CD4-positive, alpha-beta T cell treated with Interleukin-4 for 4 hours (primary cell): ENCODE measurements at places on chromosomes 4 and X.

DNA sequence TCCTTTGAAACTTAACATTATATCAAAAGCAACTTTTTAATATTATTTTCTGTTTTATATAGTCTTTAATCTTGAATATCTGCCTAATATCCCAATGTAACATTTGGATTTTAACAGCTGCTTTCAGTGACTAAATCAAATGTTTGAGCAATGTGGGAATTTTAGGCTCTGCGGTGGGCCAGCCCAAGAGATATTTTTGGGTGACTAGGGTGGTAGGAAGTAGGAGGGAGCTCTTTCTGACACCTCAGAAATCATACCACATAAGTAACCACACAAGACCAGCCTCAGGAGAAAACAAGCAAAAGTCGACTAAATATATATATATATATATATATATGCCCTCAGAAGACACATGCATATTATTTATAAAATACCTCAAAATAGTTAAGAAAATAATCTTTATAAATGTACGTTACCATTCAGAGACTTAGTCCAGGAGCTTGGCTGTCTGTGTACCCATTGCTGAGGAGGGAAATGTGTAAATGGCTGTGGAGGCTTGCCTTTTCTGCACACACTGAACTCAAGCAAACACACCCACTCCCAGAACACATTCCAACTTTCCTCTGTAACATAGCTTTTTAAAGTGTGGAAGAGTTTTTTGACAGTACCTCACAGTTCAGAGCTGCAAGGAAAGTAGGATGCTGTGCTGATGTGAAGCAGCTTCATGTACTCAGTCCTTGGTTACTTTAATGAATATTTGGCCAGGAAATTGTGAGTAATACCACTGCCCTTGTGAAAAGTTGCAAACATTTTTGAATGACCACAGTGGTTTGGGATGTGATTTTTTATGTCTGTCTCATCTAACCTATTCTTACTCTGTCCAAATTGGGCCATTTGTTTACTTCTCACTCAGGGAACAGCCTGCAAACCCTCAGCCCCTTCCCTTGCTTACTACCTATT lies at the start of gene RTL3:
TSS of gene RTL3 (minus strand) at position 484 of the 900 bp plus-strand sequence. CDS start 908 bp downstream, outside the sequence.
- DNase-seq, result peak; percentile 10

DNA sequence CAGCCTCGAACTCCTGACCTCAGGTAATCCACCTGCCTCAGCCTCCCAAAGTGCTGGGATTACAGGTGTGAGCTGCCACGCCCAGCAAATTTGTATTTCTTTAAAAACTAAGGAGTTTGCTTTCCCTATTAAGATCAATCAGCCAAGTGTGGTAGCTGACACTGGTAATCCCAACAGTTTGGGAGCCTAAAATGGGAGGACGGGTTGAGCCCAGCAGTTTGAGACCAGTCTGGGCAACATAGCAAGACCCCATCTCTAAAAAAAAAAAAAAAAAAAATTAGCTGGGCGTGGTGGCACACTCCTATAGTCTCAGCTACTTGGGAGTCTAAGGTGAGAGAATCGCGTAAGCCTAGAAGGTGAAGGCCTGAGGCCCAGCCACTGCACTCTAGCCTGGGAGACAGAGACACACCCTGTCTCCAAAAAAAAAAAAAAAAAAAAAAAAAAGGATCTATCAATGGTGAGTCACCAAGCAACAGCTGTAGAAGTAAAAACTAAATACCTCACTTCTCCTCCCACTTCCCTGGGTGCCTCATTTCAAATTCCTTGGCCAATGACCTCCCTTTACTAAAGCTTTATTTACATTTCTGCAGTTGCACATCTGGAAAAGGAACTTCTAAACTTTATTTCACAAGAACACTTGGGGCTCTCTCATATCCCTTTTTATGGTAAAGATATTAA lies 54.5 kb downstream of the LDB2 start:
- no peak for DNase-seq

DNA sequence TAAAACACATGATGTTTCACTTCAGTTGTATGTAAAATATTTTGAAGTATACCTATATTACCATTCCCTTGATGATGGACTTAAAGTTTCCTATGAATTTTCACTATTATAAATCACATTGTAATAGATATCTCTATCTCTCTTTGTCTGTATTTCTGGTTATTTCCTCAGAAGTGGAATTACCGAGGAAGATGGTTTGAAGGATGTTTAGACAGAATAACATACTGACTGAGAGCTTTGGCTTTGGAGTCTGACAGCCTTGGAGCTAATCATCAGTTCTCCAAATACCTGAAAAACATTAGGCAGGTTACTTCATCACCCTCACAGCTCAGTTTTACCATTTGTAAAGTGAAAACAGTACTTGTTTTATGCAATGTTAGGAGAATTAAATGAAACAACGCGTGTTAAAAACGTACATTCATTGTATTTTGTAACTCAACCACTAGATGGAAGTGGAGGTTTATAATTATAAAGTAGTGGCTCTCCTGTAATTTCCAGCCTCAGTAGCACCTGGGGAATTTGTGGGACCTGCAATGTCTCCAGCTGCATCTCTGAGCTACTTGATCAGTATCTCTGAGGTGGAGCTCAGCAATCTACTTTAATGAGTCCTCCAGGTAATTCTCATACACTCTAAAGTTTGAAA lies 14.3 kb downstream of the JCHAIN start:
- DNase-seq, result peak; percentile 24

GRCh38 chrX:66634272-66634671 lies 4.6 kb downstream of the EDA2R start:
- DNase-seq, result no peak

GRCh38 chrX:96688789-96689188 lies 4.1 kb downstream of the DIAPH2 start:
- no peak for DNase-seq

- DNase-seq, result no peak
These were observed 53.3 kb upstream of the LAS1L start for GRCh38 chrX:65587616-65588526.

DNA sequence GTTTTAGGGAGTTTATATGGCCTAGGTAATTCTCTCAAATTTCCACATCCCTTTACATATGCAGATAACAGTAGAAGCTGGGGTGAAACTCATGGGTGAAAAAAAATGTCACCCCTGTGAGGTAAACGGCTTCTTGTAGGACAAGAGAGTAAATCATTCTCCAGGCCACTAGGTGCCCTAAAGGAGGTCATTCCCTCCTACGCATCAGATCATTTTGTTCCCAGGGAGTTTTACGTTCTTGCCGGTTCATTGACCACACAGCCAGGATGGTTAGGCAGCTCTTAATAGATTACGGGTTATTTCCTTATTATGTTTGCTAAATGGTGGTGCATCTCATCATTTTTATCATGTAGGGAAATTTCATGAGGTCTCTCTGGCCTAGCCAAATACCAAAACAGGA lies 225.8 kb upstream of the NOCT start:
- no peak for DNase-seq

- no peak for DNase-seq
These were observed 435.8 kb downstream of the MAGEB5 start for GRCh38 chrX:26651755-26652154.

GRCh38 chrX:82362550-82362949 lies 1145.5 kb upstream of the POU3F4 start:
- no peak for DNase-seq

GRCh38 chr4:84623661-84624060 lies 40.7 kb downstream of the CDS1 start:
- no peak for DNase-seq

DNA sequence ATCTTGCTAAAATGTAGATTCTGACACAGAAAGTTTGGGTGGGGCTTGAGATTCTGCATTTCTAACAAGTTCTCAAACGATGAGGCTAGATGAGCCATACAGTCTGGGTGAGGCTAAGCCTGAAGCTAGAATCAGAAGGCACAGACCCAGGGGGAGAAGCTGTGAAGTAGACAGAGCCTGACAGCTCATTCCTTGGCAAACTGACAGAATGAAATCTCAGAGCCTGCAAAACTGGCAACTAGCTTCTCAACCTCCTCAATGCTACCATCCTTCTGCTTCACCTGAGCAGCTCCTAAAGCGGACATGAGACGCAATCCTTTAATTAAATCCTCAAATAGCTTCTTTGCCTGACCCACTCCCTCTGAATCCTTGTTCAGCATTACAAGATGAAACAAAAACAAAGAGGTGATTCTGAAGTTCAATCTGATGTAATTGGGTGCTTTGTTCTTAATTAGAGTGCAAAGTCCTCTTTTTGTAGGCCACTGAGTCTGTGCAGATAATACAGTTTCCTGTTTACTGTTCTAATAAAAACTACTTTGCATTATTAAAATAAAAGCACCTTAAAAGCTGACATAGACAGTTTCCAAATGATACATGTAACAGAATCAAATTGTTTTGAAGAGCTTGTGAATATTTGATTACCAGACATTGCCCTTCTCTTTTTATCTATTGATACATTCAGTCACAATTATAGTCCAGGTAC lies 71.0 kb upstream of the BMP2K start:
- no peak for DNase-seq

DNA sequence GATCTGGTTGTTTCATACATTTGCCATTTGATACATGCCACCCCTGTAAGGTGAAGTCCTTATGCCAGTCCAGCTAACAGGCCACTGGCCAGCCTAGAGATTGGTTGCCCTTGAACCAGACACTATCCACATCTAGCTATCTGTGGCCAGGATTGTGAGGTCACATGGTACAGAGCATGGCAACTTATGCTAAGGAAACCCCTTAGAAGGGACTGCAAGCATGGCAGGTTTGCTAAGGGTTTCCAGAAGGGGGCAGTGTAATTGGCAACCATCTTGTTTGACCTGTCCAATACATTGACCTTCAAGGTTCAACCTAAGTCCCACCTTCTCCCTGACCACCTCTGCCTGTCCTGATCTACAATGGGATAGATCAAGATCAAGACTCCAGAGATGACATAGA lies 47.5 kb downstream of the SMC1A start:
- no peak for DNase-seq

- DNase-seq, result no peak
These were observed 34.1 kb upstream of the NAA11 start for GRCh38 chr4:79360006-79360405.

DNA sequence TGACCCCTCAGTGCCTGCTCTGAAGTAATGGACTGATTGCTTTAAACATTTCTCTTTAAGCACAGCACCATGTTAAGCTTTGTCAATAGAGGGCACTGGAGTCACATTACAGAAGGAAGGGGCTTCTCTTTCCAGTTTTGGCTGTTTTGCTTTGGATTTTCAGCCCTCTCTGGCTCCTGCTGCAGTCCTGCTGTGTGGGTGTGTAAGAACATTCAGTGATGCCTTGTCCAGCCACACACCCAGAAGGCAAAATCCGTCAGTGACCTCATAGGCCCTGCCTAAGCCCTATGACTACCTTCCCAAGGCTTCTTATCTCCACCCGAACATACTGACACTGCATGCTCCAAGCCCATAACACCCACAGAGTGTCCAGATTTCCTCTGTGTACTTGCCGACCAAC lies 215.3 kb upstream of the CTSO start:
- no peak for DNase-seq

GRCh38 chr4:140105436-140105835 lies 48.5 kb downstream of the MAML3 start:
- DNase-seq, result no peak

GRCh38 chrX:8783097-8783713 lies 18.0 kb downstream of the FAM9A start:
- peak; percentile 20 for DNase-seq

DNA sequence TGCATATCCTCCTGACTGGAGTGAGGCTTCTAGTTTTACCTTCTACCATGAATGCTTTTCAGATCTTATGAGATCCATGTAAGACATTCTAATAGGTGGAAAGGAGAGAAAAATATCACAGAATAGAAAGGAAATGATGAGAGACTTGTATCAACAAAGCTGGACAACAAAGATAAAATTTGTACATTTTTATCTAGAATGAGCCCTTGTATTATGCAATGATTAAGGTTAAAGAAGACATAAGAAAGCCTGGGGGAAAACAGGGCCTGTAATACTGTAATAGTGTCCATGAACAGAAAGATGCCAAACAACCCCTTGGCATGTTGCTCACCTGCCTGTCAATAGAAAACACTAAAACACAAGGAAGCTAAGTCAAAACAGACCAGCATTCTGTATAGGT lies 44.2 kb upstream of the SCRG1 start:
- DNase-seq, result no peak

- DNase-seq, result no peak
These were observed 210.1 kb upstream of the CXCL13 start for GRCh38 chr4:77395481-77395880.

- DNase-seq, result no peak
These were observed 218.9 kb downstream of the FBXW7 start for GRCh38 chr4:152316969-152317368.

GRCh38 chr4:139664442-139664841 lies 1.2 kb upstream of the MGST2 start:
- no peak for DNase-seq

GRCh38 chr4:128299848-128300247 lies 12.2 kb upstream of the PGRMC2 start:
- DNase-seq, result no peak

GRCh38 chr4:69322055-69322454 lies 41.8 kb downstream of the UGT2B28 start:
- DNase-seq, result no peak

DNA sequence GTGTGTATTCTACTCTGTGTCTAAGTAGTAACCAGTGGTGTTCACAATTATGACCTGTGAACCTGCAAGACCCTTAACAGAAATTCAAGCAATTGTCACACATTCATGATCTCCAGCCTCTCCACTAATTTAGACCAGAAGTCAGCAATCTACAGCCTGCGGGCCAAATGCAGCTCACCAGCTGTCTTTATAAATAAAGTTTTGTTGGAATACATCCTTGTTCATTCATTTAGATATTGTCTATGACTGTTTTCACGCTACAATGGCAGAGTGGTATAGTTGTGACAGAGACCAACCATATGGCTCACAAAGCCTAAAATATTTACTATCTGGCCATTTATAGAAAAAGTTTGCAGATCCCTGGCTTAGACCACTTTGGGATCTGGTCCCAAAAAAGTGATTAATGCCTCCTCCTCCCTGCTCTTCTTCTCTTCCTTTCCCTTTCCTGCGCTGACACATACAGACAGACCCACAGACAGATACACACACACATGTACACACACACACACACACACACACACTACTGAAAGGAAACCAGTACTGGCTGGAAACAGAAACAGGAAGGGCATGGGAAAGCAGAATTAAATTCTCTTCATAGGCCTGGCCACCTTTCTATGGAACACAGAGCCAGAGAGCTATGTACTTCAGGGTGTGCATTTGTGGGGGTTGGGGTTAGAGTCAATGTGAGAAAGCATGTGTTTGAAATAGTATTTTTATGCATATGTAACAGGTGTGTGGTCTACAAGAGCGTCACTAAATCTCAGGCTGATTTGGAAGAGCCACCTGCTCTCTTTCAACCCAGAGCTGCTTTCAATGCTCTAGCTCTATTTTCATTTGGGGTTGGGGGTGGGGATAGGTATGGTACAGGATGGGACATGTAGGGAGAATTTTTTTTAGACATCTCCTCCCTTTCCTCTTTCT lies 49.7 kb upstream of the TMEM164 start:
- no peak for DNase-seq

DNA sequence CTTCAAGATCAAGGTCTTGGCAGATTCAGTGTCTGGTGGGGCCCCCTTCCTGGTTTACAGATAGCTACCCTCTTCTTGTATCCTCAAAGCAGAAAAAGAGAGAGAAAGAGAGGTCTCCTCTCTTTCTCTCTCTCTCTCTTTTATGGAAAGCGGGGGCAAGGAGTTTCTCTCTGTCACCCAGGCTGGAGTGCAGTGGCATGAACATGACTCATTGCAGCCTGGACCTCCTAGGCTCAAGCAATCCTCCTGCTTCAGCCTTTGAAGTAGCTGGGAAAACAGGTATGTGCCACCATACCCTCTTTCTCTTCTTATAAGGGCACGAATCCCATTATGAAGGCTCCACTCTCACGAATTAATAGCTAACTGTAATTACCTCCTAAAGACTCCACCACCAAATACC lies 20.2 kb downstream of the RAB9B start:
- no peak for DNase-seq
